ENCODE measurements at places on chromosomes 2 and 18. TPM values are rescaled to one million over a fixed set of nuclear protein-coding genes. Genes with fewer than 3 reads are reported as not detected.

Gene LIMS4
- 2.1 TPM for total RNA-seq

Gene ABCG8
- total RNA-seq = not detected

Gene MTCL1
- 9.1 TPM for total RNA-seq

Gene UGT1A8
- not detected for total RNA-seq

Gene CFAP221
- total RNA-seq = 1.0 TPM

Gene ASPRV1
- 0.63 TPM for total RNA-seq

GRCh38 chr2:43402002-43402401, 175.6 kb upstream of the ZFP36L2 start:
- H3K4me3 ChIP-seq = no peak overlapping the region
- no peaks in the 10 kb centered on the region for H3K27me3 ChIP-seq
- H3K36me3 ChIP-seq = peaks cover 10% of the 10 kb centered on the region
- no peak for DNase-seq
- H3K27ac ChIP-seq = no peak overlapping the region

- DNase-seq = no peak
- H3K4me1 ChIP-seq = no peaks in the 10 kb centered on the region
- no peaks in the 10 kb centered on the region for H3K36me3 ChIP-seq
- H3K27ac ChIP-seq = no peak overlapping the region
Measured at GRCh38 chr18:11798271-11798670, 52.9 kb upstream of the CHMP1B start.

DNA sequence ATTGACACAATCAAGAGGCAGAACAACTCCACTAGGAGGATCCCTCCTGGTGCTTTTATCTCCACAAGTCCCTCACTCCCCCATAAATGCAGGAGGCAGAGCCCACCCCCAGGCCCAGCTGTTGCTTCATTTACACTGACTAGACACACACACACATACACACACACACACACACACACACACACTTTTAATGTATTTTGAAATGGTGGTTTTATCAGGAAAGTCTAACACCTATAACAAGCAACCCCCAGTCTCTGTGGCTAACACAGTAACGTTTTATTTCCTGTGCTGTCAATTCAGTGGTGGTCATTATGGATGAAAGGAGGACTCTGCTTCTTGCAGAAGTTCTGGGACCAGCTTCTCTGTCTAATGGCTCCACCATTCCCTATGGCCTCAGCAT, 125.4 kb upstream of the FOSL2 start:
- H3K4me3 ChIP-seq = no peak overlapping the region
- no peak overlapping the region for H3K27ac ChIP-seq
- no peaks in the 10 kb centered on the region for H3K27me3 ChIP-seq

DNA sequence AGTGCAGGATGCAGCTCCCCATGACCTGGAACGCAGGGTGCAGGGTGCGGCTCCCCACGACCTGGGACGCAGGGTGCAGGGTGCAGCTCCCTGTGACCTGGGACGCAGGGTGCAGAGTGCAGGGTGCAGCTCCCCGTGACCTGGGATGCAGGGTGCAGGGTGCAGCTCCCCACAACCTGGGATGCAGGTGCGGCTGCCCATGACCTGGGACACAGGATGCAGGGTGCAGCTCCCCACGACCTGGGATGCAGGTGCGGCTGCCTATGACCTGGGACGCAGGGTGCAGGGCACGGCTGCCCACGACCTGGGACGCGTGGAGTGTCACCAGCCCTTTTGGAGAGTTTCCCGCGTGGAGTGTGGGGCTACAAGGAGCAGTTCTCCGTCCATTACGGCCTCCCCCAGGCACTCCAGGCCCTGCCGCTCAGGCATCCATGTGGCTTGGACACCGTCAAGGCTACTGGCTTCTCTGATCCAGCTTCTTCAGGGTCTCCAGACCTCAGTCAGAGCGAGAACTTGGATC, 38.7 kb downstream of the PXDN start:
- H3K36me3 ChIP-seq = no peaks in the 10 kb centered on the region
- peaks cover 8% of the 10 kb centered on the region for H3K27me3 ChIP-seq
- no peak for DNase-seq
- peaks cover 55% of the 10 kb centered on the region for H3K4me1 ChIP-seq

GRCh38 chr2:45269149-45269793, 260.0 kb upstream of the SIX2 start:
- H3K4me3 ChIP-seq = no peak overlapping the region
- no peak overlapping the region for H3K27ac ChIP-seq
- H3K4me1 ChIP-seq = no peaks in the 10 kb centered on the region
- peaks cover 40% of the 10 kb centered on the region for H3K27me3 ChIP-seq

DNA sequence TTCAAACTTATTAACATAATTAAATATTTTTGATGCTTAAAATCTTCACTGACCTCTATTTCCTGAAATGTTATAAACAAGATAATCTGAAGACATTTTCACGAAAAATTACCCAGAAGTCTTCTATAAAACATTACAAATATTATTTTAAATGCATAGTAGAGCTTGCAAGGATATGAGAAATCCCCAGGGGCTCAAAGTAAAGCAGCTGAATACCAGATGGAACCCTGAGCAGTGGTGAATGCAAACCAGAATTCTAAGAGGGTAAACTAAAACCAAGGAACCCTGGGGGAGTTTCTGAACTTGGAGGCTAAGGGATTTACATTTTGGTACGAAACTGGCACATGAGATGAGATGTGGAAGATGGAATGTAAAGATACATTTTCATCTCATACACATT, 83.6 kb downstream of the FSHR start:
- no peak overlapping the region for H3K4me3 ChIP-seq
- no peaks in the 10 kb centered on the region for H3K27me3 ChIP-seq
- H3K4me1 ChIP-seq = no peaks in the 10 kb centered on the region
- DNase-seq = no peak
- H3K27ac ChIP-seq = no peak overlapping the region
- H3K36me3 ChIP-seq = no peaks in the 10 kb centered on the region

DNA sequence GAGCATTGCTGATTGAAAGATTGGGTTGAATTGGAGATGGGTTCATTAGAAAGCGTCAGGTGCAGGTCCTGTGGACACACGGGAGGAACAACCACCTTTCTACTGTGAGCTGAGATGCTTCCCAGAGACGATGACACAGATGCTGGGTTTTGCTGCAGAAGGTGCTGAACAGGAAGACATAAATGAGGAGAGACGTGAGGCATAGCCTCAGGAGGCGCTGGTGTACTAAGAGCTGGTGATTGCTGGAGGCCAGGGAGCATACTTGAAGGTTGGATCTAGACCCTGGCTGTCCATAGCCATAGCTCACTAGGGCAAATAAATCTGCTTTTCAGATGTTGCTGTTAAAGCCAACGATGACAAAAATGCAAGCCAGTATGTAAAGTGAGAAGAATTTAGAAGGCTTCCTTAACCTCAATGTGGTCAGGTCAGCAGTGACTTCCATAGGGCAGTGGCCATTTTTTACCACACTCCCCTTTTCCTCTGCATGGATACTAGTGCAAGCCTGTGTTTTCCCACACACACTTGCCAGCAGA, 153.7 kb downstream of the SOX11 start:
- H3K27me3 ChIP-seq = peaks cover 7% of the 10 kb centered on the region
- DNase-seq = no peak
- H3K27ac ChIP-seq = no peak overlapping the region
- no peaks in the 10 kb centered on the region for H3K36me3 ChIP-seq
- H3K4me1 ChIP-seq = no peaks in the 10 kb centered on the region
- H3K4me3 ChIP-seq = no peak overlapping the region

GRCh38 chr2:68762665-68763064, 28.1 kb downstream of the ARHGAP25 start:
- DNase-seq = no peak
- H3K27ac ChIP-seq = peak overlapping the region; percentile 9
- H3K4me3 ChIP-seq = no peak overlapping the region

DNA sequence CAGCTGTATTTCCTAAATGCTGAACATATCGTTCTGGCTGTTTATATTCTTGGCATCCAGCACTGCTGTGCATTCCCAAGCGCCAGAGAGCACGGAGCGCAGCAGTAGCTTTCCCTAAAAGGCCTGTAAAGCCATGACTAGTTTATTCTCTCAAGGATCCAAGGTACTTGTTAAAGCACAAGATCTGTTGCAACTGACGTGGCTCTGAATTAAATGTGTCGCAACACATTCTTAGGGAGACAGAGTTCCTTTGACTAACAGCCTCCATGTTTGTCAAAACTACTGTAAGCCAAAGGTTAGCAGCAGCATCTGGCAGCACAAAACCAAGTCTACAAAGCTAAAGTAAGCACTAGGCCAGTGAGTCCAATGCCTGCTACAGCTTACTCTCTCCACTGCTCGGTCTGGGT, 188.6 kb upstream of the FN1 start:
- no peaks in the 10 kb centered on the region for H3K36me3 ChIP-seq
- no peaks in the 10 kb centered on the region for H3K27me3 ChIP-seq
- no peak for DNase-seq
- H3K27ac ChIP-seq = peak overlapping the region; percentile 16

DNA sequence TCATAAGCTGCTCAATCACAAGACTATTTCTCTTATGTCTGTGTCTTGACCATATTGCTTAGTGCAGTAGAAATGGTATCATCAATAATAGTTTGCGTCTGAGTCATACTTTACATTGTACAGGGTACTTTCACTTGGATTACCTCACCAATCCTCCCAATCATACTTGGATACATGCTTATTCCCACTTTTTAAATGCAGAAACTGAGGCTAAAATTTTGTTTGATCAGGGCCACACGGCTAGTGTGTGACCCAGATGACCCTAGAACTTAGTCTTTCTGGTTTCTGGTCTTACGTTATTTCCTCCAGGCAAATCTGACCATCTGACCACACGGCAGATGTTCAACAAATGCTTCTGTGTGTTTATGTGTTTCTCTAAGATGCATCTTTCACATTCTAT, 23.8 kb upstream of the CCL20 start:
- H3K4me3 ChIP-seq = no peak overlapping the region
- H3K27me3 ChIP-seq = peaks cover 21% of the 10 kb centered on the region
- no peaks in the 10 kb centered on the region for H3K4me1 ChIP-seq
- no peak for DNase-seq

DNA sequence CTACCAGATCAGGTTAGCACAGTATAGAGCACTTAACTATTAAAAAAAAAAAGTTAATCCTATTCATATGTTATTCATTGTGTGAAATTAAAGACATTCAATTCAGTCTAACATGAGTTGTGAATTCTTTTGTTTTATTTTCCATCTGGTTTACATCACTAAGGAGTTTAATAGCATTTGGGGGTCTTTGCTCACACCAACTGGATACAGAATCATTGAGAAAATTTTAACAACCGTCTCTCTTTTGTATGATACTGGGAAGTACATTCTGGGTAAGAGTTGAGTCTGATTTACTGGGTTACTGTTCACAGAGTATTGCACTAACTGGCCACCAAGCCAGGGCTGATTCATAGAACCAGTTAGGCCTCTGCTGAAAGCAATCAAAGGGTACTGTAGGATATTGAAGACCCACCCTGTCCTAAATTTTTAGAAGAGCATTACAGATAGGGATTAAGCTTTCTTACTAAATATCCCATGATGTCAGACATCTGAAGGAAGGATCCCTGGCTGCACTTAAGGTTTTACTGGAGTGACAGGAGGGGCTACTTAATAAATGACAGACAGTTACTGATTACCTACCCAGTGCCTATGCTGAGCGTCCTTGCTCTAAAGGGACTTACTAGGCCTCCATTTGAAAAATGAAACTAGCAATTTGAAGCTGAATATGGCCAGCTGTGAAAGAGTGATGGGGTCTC, 387.9 kb downstream of the SETBP1 start:
- H3K4me3 ChIP-seq = no peak overlapping the region
- H3K27ac ChIP-seq = no peak overlapping the region
- no peaks in the 10 kb centered on the region for H3K27me3 ChIP-seq
- no peak for DNase-seq
- H3K36me3 ChIP-seq = no peaks in the 10 kb centered on the region
